ENCODE measurements at places on chromosomes 3 and 15.

DNA sequence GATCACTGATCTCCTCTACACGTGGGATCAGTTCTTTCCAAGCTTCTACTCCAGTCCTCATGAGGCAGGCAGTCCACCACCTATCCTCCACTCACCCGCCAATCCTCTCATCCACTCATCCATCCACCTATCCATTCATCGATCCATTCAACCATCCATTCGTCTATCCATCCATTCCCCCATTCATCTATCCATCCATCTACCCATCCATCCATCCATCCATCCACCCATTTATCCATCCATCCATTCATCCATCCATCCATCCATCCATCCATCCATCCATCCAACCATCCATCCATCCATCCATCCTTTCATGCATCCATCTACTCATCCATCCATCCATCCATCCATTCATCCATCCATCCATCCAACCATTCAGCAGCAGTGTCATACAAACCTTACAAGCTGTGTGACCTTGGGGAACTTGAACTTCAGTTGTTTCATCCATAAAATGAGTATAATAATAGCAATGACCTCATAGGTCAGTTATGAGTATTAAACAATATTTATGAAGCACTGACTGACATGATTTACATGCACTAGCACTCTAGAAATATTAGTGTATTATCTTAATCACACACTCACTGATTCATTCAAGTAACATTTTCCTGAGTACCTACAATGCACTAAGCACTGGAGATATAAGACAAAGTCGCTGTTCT, 55.0 kb downstream of the TLE3 start:
- no peak for DNase-seq

DNA sequence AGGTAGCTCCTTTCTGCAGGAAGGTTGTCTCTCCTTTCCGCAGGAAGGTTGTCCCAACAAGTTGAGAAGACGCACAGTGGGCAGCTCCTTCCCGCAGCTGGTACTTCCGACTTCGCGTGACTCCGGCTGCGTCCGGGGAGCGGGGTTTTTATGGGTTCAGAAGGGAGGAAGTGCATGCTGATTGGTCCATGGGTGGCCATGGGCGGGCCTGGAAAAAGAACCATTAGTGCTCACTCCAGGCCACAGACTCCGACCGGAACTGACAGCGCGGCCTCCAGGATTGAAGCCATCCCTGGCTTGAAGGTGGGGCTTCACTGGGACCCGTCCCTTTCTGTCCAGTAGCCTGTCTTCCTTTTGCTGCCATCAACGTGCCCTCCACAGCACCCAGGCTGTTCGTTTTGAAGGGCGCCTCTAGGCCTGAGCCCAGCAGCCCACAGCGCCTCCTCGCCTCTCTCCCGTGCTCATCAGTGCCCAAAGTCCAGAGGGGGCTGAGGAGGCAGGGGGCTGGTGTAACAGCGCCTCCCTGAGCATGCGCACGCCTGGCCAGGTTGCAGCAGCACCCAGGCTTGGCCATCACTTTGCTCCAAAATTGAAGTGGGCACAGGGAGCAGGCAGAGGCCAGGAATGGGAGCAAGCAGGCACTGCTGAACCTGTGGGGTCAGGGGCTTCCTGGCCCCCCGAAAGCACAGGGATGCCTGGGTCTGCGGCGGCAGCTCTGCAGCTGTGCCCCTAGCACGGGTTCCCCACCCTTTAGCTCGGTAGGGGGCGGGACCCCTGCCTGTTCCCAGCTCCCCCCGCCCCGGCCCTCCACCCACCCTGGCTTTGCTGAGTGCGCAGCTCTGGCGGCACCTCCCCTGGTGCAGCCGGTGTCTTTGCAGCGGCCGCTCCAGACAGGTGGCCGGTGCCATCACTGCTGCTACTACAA, 330.6 kb upstream of the MCTP2 start:
- DNase-seq: no peak

DNA sequence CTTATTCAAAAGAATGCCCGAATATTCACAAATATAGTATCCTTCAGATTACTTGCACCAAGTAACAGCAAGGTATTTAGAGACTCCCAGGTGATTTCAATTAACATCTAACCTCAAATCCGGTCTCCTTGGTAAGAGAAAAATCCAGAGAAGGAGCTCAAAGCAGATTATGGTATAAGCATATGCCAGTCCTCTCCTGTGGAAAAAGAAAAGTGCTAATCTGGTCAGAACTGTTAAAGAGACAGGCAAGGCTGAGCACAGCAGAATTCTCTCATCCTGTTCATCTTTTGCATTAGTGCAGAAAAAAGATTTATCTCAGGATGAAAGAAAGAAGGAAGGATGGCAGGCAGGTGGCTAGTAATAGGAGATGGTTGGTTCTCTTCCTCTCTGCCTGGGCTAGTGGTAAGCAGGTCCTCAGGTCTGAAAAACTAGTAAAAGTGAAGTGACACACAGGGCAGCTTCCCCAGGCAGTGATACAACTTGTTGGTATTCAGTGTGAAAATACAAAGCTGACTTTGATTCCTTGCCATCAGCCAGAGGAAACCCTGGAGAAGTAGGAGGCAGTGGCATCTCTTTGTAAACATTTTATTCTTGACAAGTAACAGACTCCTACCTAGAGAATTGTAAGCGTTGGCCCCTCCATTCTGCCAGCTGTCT, 14.2 kb downstream of the ATXN7 start:
- DNase-seq: no peak

DNA sequence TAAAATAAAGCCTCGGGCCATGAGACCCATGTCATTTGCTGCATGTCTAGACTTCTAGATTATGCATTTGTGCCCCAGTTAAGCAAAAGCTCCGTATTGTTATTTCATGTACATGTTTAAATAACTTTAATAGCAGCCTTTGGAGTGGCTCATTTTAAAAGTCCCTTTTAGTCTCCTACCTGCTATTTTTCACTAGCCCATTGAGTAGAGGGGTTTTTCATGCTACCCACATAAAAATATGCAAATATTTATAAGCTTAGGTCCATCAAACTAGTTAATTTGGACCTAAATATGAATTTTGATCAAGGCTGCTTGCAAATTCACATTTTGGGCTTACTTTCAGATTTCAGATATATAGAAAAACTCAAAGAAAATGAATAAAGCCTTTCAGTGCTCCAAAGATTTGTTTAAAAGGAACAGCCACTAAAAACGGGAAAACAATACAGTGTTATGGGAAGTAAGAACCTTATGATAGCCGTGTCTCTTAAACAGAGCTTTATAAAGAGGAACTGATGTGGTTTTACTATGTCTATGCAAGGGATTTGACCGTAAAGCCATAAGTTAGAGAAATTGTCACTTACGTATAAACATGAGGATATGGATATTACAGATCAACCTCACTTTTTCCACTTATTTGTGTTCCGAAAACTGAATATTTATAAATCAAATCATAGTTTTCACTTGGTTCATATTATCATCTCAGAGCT, 30.0 kb downstream of the FILIP1L start:
- DNase-seq: no peak

GRCh38 chr3:54131890-54132289, 9.5 kb downstream of the CACNA2D3 start:
- DNase-seq: no peak

GRCh38 chr3:69318410-69318809, 67.5 kb downstream of the FRMD4B start:
- no peak for DNase-seq

DNA sequence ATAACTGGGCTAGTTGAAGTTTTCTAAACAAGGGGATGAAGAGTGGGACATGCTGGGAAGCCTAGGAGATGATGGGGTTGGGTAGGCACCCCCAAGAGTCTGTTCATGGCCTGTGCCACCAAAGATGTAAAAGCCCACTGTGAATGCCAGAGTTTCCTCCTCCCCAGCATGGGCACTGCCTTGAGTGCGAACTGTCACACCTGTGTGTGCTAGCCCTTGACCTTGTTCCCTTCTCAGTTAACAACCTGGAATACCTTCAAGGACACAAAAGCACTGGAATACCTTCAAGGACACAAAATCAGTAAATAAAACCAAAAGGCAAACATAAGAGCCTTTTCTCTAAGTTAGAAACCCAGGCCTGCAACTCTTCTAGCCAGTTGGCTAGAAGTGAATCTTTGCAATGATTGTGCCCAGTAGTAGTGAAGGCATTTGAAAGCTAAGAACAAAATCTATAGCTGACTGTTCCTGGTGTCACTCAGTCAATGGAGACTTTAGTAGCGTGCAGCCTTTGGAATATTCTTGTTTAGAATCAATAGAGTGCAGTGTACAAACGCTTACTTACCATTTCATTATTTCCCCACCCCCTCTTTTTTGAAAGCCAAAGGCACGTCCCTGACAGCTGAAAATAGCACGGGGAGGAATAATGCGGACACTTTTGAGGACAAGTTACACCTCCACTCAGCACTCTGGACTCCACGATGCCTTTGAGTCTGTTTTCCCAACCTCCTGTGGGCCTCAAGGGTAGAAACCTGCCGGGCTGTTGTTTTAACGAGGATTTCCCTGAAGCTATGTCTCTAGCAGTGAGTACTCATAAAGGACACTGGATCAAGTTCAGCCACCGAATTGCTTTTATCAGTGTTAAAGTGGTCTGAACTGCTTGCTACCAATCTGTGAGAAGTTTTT, 24.2 kb downstream of the PSMD6 start:
- no peak for DNase-seq
